ENCODE measurements at places on chromosomes 16 and 17. TPM values are rescaled to one million over a fixed set of nuclear protein-coding genes. Genes with fewer than 3 reads are reported as not detected.

Gene CLEC18A
- total RNA-seq: 2.2 TPM

Gene TP53TG3B
- not detected for total RNA-seq

Gene MYO15A
- total RNA-seq: 2.7 TPM

Gene FGF11
- total RNA-seq: 4.9 TPM

Gene ABCA10
- total RNA-seq: 2.0 TPM

Gene TTYH2
- 5.3 TPM for total RNA-seq

Gene MON1B
- 79.9 TPM for total RNA-seq

Gene ATAD5
- 34.4 TPM for total RNA-seq

Gene ST6GALNAC1
- total RNA-seq: 0.44 TPM

- no peak for DNase-seq
Measured at GRCh38 chr16:17747081-17747756, 276.5 kb upstream of the XYLT1 start.

DNA sequence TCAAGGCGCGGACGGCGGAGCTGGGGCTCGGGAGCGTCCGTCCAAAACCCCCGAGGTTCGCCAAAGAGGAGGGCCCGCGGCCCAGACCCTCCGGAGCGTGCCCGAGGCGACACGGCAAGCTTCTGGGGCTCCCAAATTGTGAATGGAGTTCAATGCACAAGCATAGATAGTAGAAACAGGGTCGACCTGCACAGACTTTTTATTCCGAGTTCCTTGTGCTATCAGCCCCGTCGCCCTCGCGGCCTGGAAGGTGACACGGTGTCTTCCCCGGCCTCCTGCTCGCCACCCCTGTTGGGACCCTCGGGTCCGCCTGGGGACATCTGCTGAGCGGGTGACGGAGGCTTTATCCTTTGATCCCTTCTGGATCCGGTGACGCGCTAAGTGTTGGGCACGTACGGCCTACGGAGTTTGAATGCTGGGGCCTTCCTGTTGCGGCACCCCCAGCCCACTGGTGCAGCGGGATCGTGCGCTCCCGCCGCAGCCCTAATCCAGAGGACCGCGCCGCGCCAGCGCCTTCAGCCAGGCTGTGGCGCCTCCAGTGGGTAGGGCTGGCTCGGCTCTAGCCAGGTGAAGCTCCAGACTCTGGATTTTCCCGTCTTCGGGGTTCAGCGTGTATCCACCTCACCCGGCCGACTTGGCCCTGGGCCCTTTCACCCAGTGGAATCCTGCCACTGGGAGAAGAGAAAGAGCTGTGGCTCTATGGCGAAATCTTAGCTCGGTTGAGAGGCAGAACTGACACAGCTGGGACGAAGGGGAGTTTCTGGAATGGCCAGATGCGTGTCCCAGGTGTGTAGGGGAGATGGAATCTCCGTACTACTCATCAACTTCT, 17.0 kb upstream of the NTN1 start:
- no peak for DNase-seq

- no peak for DNase-seq
Measured at GRCh38 chr17:12553625-12554024, 112.1 kb upstream of the MYOCD start.

- no peak for DNase-seq
Measured at GRCh38 chr16:49442805-49443204, 69.2 kb downstream of the C16orf78 start.

DNA sequence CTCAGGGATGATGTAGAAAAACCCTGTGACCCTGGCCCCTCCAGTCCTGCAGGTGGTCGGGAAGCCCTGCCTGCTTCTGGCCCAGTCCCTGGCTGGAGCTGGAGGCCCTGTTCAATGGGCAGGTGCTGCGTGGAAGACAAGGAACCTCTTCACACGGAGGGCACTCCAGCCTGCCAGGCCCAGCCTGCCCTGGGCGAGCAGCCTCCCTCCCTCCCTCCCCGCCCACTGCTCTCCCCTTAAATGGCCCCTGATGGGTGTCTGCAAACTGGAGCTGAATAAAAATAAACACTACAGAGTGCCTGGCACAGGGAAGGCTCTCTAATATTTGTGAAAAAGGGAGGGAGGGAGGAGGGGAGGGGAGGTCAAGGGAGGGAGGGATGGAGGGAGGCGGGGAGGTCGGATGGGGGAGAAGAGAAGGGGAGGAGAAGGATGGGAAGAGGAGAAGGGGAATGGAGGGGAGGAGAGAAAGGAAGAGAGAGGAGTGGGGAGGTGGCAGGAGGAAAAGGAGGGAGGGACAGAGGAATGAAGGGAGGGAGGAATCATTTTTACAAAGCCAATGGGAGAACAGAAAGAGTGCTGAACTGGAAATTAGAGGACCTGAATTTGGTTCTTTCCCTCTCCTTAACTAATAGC, 222.8 kb upstream of the TNRC6C start:
- DNase-seq: no peak

GRCh38 chr16:57316390-57317017, 32.0 kb upstream of the PLLP start:
- DNase-seq: no peak

DNA sequence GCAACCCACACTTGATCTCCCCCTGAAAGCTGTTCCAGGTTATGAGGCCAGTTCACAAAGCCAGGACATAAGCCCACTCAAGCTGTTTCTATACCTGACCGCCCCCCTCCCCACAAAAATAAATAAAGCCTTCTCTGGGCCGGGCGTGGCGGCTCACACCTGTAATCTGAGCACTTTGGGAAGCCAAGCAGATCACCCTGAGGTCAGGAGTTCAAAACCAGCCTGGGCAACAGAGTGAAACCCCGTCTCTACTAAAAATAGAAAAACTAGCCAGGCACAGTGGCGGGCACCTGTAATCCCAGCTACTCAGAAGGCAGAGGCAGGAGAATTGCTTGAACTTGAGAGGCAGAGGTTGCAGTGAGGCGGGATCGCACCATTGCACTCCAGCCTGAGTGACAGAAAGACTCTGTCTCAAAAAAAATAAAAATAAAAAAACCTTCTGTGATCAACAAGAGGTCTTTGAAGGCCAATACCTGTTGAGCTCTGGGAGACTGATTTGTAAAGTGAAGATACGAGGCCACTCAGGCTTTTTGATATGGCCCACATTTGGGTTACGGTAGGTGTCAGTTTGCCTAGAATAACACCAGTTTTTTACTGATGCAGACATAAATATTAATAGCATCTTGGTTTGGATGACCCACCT, 2.2 kb downstream of the KDM8 start:
- DNase-seq: no peak

- peak; percentile 40 for DNase-seq
Measured at GRCh38 chr17:58325976-58326468, 2.6 kb downstream of the TSPOAP1 start.

DNA sequence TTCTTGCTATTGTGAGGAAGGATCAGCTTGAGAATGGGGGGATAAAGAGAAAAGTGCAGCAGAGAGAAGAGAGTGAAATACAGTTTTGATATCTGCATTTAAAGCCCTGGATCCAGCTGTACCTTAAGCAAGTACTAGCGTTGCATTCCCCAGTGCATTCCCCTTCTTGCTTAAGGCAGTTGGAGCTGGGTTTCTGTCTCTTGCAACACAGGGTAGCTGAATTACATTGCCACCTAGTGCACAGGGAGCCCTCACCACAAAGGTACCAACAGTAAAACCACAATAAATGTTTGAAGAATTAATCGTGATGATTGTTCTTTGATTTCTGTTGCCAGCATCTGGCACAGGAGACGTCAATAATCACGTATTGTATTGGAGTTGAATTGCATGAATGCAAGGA, 588.7 kb downstream of the RBFOX1 start:
- DNase-seq: no peak

DNA sequence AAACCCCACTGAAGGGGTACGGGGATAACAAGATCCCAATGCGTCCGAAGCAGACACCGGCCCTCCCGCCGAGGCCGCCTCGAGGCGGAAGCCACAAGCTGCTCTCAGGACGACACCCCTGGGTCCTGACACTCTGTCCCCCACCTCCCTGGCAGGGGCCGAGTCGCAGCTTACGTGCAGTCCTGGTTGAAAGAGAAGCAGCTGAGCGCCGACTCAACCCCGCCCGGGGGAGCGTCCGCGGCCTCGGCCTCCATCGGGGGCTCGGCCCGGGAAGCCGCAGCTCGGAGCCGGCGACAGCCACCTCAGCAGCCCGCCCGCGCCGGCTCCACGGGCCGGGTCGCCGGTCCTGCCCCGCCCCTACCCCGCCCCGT, at the start of gene WIPI1:
TSS of gene WIPI1 (minus strand) at position 329 of the 371 bp plus-strand sequence. CDS start at position 254, 75 bp downstream.
- no peak for DNase-seq

GRCh38 chr16:24748242-24748641, 18.8 kb downstream of the TNRC6A start:
- DNase-seq: peak; percentile 9

GRCh38 chr16:87465879-87466278, 26.9 kb downstream of the ZCCHC14 start:
- DNase-seq: no peak

- DNase-seq: peak; percentile 75
Measured at GRCh38 chr16:66961065-66961744, at the start of gene CES3. Gene CES3, plus strand, starts transcription at chr16:66961266. Its CDS starts 42 bp downstream, at chr16:66961308.

DNA sequence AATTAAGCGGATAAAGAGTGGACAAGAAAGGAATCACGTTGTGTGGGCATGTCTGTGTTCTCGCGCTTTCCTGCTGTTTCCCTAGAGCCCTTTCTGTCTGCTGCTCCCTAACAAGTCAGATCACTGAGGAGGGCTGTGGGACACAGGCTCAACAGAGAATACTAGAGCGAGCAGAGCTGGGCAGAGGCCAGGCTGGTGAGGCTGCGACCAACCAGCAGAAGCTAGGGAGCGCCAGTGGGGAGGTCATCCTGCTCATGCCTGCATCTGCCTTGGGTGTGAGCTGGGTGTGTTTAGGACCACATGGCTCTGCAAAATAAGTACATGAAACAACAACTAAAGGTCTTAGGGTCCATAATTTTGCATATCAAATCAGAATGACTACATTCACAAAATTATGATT, 11.5 kb upstream of the FOXJ1 start:
- no peak for DNase-seq

- DNase-seq: no peak
Measured at GRCh38 chr17:79793924-79794304, 3.0 kb downstream of the CBX8 start.

DNA sequence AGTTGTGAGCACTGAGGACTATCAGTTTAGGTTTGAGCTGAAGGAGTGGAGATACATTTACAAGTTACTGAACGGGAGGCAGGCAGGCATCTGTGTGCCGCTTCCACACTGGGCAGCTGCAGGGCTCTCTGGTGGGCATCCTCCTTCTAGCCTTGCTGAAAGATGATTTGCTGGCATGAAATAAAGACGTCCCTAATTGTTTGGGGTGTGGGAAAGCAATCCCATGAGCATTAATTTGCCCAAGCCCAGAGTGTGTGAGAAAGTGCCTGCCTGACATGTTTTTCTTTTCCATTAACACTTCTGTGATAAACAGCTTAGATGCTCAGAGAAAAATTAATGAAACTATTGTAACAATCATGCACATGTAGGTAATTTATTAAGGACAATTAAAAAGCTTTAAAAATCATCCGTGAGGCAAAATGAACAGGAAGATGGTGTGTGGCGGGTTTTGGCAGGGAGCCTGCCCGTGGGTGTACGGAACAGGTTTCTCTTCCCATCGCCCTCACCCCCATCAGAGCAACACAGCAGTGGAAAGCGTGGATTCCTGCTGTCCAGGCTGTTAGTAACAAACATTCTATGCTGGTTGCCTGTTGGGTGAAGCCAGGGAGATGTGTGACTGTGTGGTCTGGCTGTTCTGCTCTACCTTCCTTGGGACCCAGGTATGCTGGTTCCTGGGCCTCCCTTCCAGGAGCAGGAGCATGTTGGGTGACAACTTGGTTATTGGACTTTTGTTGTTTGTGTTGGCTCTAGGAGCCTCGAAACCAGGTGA, 191.9 kb downstream of the MSI2 start:
- no peak for DNase-seq

DNA sequence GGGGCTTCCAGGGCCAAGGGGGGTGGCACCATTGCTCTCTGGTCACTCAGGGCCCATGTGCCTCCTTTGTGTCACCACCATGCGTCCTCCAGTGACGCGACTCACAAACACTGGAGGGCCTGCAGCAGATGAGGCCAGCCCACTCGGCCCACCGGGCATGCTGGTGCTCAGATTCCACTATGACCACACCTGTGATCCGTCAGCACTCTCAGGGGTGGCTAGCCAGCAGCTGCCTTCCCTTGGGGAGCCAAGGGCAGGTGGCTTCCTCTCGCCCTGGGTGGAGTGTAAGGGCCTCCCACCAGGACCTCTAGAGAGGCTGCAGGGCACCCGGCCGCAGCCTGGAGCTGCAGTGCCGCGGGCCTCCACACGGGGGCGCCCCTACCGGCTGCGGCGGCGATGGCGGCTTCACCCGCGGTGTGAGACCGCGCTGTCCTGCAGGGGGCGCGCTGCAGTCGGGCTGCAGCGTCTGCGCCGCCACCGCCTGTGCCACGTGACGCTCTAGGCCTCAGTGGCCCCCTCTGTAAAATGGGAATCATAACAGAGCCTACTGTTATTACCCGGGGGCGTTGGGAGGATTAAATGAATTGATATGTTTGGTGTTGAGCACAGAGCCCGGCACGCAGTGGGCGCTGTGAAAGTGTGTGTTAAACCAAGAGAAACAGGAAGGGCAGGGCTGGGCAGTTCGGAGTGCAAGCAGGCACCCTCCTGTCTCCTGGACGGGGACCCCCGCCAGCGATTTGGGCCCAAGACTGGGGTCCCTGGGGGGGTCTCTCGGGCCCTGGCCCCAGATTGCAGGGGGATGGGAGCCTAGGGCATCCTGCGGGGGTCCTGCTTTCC, 192.4 kb upstream of the GSE1 start:
- peak; percentile 72 for DNase-seq

GRCh38 chr17:17348872-17349723, 45.9 kb downstream of the NT5M start:
- no peak for DNase-seq

GRCh38 chr16:12985516-12985915, 84.1 kb downstream of the SHISA9 start:
- DNase-seq: no peak

DNA sequence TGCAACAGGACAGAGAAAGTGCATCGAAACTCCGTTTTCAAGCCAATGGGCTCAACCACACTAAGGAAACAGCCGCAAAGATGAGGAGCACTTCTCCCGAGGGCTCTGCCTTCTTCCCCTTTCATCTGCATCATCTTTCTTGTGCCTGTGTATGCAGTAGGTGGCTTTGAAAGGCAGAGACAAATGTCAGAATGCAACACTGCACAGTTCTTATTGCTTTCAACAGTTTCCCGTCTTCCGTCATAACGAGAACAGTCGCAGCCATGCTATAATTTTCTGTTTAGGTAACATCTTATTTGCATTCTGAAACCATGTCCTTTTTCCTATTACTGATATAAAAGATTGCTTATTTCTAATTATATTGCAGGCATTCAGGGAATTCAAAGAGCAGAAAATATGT, 205.2 kb downstream of the SLC39A11 start:
- no peak for DNase-seq

DNA sequence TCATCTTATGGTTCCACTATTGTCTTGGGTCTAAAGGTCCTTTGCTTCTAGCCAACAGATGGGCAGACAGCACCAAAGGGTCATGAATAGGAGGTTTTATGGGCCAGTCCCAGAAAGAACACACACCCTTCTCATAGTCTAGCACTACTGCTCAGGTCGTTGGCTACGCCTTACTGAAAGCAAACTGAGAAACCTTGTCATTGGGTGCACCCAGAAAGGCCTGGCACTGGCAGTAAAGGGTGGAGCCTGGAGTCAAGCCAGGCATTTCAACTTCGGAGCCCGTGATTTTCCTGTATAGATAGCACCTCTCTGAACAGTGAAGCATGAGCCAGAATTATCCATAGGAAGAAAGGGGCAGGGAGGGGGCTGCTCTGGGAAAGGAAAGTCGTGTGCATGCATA, 74.9 kb downstream of the VAT1L start:
- DNase-seq: no peak

GRCh38 chr16:2915196-2915929, 3.6 kb downstream of the FLYWCH1 start:
- no peak for DNase-seq
